Eye (tissue), 1 donor: ENCODE measurements at places on chromosomes 16 and 17.

GRCh38 chr17:17032131-17032692 is 10.0 kb upstream of the MPRIP start:
- DNase-seq: peak; percentile 62

GRCh38 chr16:27549464-27549745 is 308 bp downstream of the GTF3C1 start:
- no peak for DNase-seq

GRCh38 chr16:55379876-55380390 is 55.9 kb downstream of the IRX6 start:
- DNase-seq: no peak

DNA sequence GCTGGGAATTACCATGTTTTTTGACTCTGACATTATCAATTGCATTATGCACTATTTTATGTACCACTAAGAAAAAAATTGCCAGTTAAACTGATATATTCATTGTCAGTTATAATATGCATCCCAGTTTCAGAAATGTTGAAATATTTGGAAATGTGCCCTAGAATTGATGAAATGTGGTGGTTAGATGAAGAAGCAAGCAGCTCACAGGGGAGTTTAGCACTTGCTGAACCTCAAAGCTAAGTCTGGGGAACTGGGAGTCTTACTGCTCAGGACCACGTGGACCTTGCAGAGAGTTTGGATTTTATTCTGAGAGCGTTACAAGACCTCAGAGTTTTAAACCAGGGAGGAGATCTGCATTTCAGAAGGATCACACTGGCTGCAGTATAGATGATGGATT is 67.9 kb downstream of the TNRC6C start:
- DNase-seq: no peak

DNA sequence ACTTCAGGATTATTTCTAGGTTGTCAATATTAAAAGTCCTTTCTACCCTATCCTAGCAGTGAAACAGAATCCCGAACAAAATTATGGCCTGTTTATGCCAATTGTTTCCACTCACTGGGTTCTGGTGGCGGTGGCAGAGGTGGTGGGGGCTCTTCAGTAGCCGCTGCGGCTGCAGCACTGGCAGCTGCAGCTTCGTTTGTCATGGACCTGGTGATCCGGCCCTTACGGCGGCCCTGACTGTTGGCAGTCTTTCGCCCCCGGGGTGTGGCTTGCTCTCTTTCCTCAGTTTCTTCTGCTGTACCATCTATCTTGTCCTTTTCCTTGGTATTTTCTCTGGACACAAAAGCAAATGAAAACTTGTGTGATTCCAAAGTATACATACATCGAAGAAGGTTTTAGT is 94.4 kb downstream of the NCOR1 start:
- no peak for DNase-seq

- peak; percentile 18 for DNase-seq
Observed at GRCh38 chr17:41428591-41429291, 4.4 kb upstream of the KRT37 start.
